ENCODE measurements at places on chromosomes 11 and 22. TPM values are rescaled to one million over a fixed set of nuclear protein-coding genes. Genes with fewer than 3 reads are reported as not detected.

The CTSW gene
- total RNA-seq: 0.55 TPM

The NEFH gene
- total RNA-seq: not detected

DNA sequence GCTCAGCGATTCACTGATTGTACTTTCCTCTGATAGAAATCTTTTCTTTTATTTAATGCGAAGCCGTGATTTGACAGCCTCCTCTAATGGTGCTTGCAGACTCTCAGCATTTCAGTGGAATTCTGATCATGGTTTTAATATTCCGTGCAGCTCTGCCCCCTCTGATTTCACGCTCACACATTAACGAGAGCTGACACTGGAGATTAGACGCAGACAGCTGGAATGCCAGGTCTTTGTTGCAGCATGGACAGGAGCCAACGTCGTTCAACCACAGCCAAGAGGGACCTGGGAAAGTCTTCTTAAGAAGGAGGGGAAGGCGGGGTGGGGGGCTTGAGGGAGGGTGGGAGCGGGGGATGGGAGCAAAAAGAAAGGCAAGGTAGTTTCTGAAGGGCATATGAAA is 186.4 kb downstream of the BLID start:
- peak; percentile 40 for DNase-seq
- H3K27me3 ChIP-seq: no peaks in the 10 kb centered on the region
- no peaks in the 10 kb centered on the region for H3K4me1 ChIP-seq
- no peaks in the 10 kb centered on the region for H3K36me3 ChIP-seq
- peak overlapping the region; percentile 40 for H3K4me3 ChIP-seq

DNA sequence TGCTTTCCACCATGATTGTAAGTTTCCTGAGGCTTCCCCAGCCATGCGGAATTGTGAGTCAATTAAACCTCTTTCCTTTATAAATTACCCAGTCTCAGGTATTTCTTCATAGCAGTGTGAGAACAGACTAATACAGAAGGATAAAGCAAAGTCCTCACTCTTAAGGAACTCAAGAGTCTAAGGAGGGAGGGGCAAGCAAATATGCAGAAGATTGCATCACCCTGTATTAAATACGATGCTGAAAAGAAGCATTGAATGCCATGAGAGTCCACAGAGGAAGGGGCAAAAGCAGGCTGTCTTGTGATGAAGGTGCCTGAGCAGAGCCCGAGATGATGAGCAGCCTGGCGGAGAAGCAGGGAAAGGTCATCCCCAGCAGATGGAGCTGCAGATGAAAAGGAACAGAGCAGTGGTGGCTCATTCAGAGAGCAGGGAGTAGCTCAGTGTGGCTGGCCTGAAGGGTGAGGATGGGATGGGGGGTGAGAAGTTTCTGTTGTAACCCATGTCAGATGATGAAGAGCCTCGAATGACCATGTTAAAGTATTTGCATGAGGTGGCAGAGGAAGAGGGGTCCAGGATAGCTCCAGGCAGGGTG is 6.3 kb upstream of the IZUMO1R start:
- no peak overlapping the region for H3K4me3 ChIP-seq
- no peaks in the 10 kb centered on the region for H3K4me1 ChIP-seq
- no peaks in the 10 kb centered on the region for H3K36me3 ChIP-seq
- no peaks in the 10 kb centered on the region for H3K27me3 ChIP-seq
- H3K27ac ChIP-seq: no peak overlapping the region

DNA sequence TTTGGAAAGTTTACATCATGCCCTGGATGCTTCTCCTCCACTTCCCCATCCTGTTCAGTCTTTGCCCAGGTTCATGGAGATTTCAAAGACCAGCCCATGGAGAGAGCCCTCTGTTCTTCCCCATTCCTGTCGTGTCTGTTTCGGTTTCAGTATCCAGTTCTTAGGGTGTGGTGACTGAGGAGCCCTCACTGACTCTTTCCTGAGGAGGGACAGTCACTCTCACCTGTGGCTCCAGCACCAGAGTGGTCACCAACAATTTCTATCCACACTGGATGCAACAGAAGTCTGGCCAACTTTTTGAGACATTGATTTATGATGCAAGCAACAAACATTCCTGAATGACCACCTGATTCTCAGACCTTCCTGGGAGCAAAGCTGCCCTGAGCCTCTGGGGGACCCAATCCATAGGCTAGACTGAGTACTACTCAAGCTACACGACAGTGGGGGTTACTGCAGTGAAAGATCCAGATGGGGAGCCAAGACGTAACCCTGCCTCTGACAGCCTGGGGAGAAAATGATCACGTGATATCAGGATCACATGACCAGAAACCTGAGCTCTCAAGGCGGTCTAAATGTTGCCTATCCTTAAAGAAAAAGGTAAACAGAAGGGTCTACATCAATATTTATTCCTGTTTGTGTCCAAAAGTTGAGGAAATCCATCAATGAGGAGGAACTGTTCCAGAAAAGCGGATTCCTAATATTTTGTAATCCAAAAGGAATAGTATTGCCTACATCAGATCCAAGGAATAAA is 76.2 kb upstream of the VPREB1 start:
- H3K4me1 ChIP-seq: no peaks in the 10 kb centered on the region
- H3K36me3 ChIP-seq: no peaks in the 10 kb centered on the region
- no peak overlapping the region for H3K27ac ChIP-seq
- peaks cover 64% of the 10 kb centered on the region for H3K27me3 ChIP-seq
- no peak for DNase-seq
- no peak overlapping the region for H3K4me3 ChIP-seq

- H3K27me3 ChIP-seq: no peaks in the 10 kb centered on the region
- H3K27ac ChIP-seq: no peak overlapping the region
- H3K4me1 ChIP-seq: no peaks in the 10 kb centered on the region
Measured at GRCh38 chr11:40376331-40376730, 1083.1 kb downstream of the LRRC4C start.

DNA sequence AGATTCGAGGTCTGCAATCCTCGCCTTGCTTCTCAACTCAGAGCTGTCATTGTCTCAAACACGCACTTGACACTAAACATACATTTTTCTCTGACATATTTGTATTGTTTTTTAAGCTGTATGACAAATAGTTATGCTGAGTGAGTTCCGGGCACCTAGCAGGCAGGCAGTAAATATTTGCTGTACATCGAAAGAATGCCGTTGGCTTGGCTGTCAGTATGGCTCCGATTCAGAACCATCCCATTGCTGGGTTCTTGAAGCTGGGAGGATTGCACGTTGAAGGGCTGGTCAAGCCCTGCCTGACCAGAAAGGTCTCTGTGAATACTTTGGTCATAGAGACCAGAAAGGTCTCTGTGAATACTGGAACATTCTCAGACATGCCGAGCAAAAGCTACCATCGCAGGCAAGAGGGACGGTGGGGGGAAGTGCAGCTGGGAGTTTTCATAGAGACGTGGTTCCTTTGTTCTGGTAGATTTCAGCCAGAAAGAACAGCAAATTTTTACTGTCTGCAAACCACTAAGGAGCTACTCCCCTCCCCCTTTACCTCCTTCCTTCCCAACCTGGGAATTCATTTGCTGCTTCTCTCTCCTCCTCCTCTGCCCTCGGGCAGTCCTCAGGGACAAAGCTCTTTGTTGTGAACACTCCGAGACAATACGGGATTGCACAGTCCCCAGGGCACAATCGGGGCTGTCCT is 202.2 kb upstream of the SORL1-AS1 start:
- H3K4me1 ChIP-seq: peaks cover 26% of the 10 kb centered on the region
- DNase-seq: no peak
- peak overlapping the region; percentile 91 for H3K27ac ChIP-seq
- H3K36me3 ChIP-seq: no peaks in the 10 kb centered on the region

GRCh38 chr11:120352405-120352804 is 16.2 kb downstream of the ARHGEF12 start:
- no peak for DNase-seq
- peaks cover 47% of the 10 kb centered on the region for H3K4me1 ChIP-seq
- H3K36me3 ChIP-seq: no peaks in the 10 kb centered on the region
- no peak overlapping the region for H3K4me3 ChIP-seq
- H3K27ac ChIP-seq: no peak overlapping the region

DNA sequence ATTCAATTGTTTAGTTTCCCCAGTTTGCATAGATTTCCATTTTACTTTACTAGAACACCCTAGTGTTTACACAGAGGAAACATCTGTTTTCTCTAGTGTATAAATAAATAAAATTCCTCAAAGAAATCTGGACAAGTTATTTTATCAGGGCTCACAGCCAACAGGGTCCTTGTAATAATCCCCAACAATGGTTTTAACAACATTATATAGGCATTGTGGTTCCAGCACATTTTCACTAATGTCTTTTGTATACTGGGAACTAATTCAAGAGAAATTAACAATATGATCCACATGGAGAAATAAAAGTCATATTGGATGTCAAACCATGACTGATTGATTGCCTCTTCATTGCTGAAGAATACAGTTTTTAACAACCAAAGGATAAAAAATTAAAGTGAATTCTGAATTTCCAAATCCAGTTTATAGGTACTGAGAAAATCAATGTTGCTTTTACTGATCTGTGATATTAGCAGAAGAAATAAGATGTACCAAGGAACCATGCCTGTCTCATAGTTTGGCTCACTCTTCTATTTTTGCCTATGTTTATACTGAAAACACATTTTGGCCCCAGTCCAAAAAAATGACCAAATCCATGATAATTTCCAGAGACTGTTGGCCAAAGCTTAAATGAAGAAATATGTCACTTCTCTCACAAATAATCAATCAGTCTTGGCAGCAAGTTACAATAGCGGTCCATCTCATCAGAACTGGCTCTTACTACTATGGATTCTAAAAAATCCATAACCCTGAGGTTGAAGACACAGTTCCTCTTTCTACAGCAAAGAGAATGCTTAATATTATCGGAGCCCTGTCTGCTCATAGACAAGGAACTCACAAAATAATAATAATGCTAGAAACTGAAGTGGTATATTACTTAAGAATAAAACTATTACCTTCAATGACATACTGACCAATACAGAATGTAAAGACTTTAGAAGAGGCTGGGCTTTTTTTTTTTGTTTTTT is 1.4 kb upstream of the MS4A13 start:
- no peak overlapping the region for H3K4me3 ChIP-seq
- H3K36me3 ChIP-seq: no peaks in the 10 kb centered on the region
- no peak overlapping the region for H3K27ac ChIP-seq
- no peaks in the 10 kb centered on the region for H3K4me1 ChIP-seq

DNA sequence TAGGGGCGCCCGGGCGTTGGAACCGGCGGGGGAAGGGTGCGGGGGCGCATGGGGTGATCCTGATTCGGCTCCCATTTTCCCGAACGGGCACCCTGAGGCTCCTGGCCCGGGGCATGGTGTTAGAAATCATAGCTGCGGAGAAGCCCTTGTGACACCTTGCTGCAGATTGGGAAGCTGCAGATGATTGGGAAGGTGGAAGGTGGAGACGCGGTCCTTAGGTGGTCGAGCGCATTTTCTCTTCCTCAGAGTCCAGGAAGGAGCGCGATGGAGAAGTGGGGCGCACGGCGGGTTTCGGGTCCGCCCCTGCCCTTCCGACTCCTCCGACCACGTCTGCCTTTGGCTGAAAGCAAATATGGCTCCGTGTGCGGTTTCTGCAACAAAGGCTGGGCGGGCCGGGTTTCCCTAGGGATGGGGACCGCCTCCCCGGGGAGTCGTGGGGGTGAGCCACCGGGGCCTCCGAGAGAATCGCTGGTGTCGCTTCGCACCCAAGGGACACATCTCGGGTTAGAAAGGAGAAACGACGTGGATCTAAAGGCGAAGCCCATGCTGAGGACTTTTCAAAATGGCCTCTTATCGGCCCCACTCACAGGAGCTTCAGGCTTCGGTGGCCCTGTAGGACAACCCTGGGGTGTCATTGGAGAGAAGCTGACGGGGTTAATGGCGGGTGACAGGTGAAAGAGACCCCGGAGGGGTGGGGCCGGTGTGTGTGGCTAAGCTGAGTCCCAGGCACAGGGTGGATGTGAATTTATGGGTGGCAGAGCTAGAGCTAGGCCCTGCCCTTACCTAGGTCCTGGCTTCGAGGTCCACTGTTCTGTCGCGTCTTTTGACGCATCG is 707 bp upstream of the FTH1 start:
- peaks cover 21% of the 10 kb centered on the region for H3K36me3 ChIP-seq
- H3K4me1 ChIP-seq: peaks cover 84% of the 10 kb centered on the region
- H3K27ac ChIP-seq: peak overlapping the region; percentile 96
- H3K4me3 ChIP-seq: peak overlapping the region; percentile 90

- no peaks in the 10 kb centered on the region for H3K4me1 ChIP-seq
- no peaks in the 10 kb centered on the region for H3K36me3 ChIP-seq
- no peak for DNase-seq
- H3K4me3 ChIP-seq: no peak overlapping the region
- no peak overlapping the region for H3K27ac ChIP-seq
- H3K27me3 ChIP-seq: no peaks in the 10 kb centered on the region
Measured at GRCh38 chr11:115722711-115723110, 218.5 kb upstream of the CADM1 start.

All from heart right ventricle (tissue), 16 donors.